Fibroblast of skin of right quadriceps (primary cell): ENCODE measurements at places on chromosomes 7 and 10.

GRCh38 chr7:117402109-117402508 lies 25.2 kb downstream of the ASZ1 start:
- peak; percentile 40 for DNase-seq

DNA sequence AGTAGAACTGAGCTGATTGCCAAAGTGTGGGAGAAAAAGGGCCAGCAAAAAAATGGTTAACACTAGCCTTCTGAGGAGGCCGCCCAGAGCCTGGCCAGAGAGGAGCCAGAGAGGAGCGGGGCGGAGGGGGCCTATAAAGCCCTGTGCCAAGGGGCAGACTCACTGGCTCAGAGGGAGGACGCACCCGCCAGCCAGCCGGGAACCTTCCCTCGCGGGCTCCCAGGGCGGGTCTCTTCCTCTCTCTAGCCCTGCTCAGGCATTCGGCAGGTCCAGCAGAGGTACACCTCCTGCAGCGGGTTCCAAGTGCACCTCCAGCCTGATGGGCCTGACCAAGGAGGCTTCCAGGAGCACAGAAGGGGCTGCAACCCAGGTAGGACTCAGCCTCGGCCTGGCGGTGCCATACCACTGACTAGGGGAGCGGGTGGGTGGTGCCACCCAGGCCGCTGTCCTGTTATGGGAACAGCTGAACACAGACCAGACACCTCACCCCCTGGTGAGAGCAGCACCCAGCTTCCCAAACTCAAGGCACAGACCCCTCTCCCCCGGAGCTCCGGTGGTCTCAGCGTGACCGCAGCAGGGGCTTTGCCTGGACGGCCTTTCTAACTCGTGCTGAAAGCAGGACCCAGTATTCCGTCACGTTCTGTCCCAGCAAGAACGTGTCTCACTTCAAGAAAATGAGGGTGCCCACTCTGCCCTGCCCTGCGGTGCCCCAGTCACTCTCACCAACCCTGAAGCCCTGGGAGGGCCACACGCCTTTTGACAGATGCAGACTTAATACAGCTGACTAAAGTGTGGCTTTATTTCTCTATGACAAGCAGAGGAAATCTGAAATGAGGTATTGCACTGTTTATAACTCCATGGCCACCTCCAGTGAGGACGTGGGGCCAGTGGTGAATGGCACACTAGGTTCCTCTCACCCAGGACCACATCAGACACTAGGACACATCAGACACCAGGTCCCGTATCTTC lies at the start of gene GPER1:
TSS of gene GPER1 (plus strand) at position 162 of the 969 bp plus-strand sequence. CDS start 3,616 bp downstream, outside the sequence.
- DNase-seq = peak; percentile 20

GRCh38 chr10:50600831-50601477 lies 22.8 kb downstream of the SGMS1 start:
- peak; percentile 56 for DNase-seq

DNA sequence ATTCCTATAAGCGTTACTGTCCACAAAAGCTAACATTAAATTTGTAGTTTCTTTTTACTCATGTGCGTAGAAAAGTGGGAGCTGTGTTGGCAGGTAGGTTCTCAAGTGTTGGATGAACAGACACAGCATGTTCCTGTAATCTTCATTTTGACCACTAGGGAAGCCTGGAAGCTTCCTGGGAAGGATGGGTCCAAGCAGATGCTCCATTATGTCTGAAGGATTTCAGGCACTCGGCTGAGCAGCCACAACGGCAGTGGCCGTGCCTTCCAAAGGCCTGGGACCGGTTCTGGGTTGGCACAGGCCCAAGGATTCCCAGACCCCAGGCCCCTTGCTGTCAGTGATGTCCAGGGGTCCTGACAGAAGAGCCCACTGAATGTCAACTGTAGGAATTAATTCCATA lies 386.3 kb downstream of the TNS3 start:
- no peak for DNase-seq

DNA sequence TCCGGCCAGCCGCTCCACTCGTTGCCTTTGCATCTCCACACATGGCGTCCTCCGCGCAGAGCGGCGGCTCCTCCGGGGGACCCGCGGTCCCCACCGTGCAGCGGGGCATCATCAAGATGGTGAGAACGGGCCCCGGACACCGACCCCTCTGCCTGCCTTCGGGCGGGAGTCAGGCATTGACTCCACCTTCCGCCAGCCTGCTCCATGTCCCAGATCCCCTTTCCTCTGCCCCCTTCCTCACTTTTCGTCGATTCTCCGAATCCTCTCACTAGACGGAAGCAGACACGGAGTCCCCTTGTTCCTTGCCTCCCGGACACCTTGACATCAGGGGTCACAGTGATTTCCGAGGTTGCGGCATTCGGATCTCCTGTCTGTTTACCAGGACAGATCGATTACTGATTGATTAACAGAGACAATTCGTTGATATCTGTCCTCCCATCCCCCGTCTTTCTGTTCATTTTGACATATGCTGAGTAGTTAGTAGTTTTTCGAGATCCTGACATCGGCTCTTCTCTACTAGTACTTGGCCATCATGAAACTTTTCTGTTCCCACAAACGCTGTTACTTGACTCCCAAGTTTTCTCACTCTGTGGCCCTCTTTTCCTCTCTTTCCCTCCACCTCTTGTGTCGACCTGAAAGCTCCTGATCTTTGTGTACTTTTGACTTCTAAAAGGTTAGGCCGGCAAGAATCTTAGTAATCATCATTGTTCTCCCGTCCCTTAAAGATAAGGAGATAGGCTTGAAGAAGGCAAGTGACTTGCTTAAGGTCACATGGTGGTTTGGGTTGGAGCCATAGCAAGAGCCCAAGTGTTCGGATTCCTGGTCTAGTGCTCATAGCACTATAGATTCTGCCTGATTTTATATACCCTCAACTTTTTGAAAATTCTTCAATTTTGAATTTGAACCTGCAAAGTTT lies 597 bp downstream of the SND1 start:
- peak; percentile 28 for DNase-seq

- no peak for DNase-seq
Observed at GRCh38 chr7:128781851-128782250, 6.3 kb upstream of the OPN1SW start.

DNA sequence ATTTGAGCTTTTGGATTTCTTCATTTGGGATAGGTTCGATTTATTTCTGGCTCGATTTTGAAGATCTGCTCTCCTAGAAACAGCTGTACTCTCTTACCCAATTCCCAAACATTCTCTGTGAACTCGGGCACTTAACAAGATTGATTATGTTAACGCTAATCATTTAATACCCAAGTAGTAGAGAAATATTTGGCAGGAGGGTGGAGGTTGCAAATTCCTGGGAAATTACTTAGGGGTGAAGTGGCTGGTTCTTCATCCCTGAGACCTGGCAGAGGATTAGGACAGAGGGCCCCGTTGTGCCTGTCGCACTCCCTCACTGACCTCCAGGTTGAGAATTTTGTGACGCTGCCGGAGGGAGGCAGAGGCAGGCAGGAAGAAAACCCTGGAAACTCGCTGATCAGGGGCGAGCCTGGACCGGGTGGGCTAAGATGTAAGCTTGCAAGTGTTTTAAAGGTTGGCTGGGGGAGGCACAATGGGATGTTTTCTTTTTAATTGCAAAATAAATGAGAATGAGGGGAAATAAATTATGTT lies 182.6 kb downstream of the TCF7L2 start:
- peak; percentile 79 for DNase-seq

DNA sequence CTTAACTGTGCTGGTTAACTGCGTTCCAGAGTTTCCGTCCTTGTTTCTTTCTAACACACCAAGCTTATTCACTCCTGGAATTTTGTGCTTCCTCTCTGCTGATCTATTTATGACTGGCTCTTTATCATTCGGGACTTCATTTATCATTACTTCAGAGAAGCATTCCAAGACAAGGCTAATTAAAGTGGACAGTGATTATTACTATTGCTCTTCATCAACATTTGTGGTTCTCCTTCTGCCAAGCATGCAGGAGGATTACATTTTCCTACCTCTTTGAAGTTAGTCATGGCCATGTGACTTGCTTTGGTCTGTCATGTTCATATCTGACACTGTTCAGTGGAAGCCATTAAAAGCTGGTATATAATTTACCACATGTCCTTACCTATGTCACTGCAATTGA lies 172.4 kb upstream of the AGR3 start:
- peak; percentile 11 for DNase-seq

DNA sequence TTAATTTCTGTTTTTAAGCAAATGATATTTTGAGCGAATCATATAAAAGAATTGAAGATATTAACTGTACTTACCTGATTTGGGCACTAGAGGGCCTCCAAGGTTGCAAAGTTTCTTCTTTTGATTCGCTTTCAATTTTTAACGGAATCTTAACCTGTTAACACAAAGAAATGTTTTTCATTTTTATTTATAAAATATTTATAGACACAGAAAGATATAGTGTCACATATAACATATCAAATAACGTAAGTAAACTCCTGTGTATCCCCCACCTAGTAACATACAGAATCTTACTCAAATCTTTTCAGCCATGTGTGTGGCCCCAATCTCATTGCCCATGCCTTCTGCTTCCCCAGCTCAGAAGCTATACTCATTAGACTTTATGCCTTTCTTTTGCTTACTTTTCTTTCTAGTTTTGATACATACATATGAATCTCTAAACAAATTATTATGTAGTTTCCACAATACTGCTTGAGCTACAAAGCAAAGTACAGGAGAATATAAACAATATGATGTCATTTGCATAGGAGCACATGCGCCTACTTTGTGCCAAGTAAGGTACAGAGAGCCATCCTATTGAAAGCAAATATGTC lies 49.5 kb upstream of the ZPBP start:
- DNase-seq = peak; percentile 27

- DNase-seq = peak; percentile 45
Observed at GRCh38 chr10:122911889-122912484, 1.6 kb downstream of the FAM24A start.

DNA sequence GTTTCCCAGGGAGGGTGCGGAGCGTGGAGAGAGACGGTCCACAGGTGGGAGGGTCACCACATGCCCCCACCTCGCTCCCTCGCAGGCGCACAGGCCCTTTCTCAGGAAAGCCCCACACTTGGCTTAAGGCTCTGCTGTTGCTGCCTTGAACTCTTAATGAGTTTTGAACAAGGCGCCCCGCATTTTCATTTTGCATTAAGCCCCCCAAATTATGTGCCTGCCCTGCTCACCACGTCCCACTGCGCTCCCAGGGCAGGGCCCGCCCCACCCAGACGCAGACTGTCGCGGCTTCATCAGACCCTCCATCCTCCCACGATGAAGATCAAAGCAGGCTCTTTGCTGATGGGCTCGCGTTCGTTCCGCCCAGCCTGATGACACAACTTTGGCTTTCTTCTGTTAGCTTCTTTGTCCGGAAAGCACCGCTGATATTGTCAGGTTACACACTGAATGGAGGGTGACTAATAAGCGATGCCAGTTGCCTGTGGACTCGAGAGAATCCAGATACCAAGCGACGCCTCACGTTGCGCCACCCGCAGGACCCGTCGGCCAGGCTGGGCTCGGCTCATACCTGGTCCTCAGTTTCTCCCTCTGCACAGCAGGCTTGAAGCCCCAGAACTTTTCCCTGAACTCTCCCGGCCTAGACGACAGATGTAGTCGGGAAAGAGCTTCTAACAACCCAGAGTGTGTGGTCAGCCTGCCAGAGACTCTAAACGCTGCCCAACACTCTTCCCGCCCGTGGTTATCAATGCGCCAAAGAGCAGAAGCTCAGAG lies 9.5 kb downstream of the CALML3 start:
- no peak for DNase-seq
